ENCODE measurements at places on chromosomes 1 and 21.

DNA sequence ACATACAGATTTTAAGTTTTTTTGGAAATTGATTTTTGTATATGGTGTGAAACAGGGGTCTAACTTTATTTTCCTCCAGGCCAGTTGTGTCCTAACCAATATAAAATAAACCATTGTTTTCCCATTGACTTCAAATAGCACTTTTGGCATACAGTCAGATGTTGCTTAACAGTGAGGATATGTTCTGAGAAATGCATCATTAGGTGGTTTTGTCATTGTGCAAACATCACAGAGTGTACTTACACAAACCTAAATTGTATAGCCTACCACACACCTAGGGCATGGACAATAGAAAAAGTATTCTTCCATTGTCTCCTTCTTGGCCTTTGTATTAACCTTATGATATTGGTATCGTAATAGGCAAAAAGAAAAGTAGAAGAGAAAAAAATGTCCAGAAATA, 37.4 kb upstream of the DISP1 start:
- DNase-seq = no peak

- DNase-seq = peak; percentile 61
Observed at GRCh38 chr21:45869121-45870007, 112.2 kb upstream of the COL6A1 start.

DNA sequence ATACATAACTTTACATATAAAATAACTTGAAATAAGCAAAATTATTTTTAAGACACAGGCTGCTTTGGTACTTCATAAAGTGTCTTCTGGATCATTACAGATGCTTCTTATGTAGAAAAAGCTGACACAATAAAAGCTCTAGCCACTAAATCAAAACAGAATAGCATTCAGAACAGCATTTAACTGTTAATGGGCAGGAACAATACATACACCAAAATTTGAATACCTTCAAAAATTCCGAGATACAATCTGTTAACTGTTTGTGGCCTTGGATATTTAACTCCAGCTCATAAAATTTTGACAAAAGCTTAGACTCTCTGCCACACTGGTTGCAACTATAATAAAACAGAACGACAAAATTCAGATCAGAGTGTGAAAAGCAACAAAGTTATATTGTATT, 31.7 kb downstream of the USP48 start:
- no peak for DNase-seq

GRCh38 chr1:151199873-151200581, 1.7 kb downstream of the PIP5K1A start:
- peak; percentile 69 for DNase-seq

DNA sequence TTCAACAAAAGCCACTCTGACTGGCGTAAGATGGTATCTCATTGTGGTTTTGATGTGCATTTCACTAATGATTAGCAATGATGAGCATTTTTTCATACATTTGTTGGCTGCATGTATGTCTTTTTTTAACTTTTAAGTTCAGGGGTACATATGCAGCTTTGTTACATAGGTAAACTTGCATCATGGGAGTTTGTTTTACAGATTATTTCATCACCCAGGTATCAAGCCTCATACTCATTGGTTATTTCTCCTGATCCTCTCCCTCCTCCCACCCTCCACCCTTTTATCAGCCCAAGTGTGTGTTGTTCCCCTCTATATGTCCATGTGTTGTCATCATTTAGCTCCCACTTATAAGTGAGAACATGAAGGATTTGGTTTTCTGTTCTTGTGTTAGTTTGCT, 154.1 kb upstream of the POGK start:
- DNase-seq = no peak

DNA sequence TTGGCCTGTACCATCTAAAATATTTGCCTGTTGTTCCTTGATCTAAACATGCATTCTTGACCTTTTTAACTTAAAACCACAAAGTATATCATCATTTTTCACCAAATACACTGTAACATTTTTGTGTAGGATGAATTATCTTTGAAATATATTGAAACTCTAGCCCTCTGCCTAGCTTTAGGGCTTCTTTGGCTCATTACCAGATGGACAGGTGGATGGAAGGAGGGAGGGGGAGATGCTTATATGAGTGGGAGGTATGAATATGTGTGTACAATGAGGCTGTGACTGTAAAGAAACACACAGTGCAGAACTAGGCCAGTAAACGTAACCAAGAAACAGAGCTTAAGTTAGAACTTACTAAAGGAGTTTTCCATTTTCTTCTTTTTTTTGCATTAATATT, 118.5 kb downstream of the ESRRG start:
- no peak for DNase-seq

DNA sequence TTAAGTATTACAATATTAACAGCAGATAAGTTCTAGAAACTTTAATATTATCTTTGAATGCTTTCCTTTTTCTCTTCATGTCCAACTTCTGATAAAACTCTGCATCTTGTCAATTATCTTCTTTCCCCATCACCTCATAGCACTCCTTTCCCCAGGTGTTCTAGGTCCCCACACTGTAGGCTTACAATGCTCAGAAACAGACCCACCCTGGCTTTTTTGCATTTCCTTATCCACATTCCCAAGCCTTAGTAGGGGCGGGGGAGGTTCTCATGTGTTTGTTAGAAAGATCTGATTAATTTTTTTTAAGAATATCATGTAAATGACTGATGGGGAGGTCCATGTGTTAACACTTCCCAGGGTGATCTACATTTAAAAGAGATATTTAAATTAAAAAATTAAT, 63.9 kb downstream of the PLPPR4 start:
- DNase-seq = no peak

DNA sequence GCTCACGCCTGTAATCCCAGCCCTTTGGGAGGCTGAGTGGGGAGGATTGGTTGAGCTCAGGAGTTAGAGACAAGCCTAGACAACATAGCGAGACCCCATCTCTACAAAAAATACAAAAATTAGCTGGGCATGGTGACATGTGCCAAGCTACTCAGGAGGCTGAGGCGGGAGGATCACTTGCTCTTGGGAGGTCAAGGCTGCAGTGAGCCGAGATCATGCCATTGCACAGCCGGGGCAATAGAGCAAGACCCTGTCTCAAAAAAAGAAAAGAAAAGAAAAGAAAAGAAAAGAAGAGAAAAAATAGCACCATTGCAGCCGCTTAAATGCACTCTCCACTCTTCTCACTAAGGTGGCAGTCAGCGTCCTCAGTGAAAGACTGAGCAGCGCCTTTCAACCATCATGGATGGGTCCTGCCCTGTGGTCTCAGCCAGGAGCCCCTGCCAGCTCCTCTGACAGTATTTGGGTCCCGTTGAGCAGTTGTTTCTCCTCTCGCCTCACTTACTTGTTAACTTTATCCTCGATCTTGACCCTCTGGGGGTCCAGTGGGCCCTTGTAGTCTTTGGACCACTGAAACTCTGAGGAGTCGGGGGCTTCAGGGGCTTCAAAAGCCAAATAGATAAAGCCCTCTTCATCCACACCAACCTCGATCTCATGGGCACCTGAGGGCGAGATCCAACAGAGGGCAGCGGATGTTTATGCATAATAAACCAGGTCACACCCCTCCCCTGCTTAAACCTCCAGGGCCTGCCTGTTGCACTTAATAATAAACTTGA, 36.9 kb downstream of the MYOM3 start:
- DNase-seq = no peak

DNA sequence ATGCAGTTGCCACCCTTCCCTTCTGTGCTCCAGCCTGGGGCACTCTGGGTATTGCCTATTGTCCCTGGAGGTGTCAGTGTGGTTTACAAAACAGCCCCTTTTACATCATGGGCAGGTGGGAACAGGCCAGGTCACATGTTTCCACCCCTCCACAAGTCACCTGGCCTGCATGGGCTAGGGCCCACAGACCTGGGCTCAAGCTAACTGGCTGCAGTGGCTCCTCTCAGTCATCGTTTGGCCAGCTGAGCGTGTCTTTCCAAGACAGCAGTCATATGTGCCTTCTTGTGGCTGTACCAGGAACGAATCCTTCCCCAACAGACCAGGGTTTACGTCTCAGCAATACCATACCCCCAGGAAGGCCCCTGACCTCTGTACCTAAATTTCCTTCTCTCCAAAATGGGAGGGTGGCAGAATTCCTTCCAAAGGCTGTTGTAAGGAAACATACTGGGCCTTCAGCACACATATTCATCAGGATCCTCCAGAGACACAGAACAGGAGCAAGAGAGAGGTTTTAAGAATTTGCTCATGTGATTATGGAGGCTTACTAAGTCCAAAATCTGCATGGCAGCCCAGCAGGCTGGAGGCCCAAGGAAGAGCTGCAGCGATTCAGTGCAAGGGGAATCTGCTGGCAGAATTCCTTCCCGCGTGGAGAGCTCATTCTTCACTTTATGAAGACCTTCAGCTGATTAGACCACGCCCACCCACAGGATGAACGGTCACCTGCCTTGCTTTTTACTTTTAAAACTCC, 10.6 kb upstream of the TAS1R2 start:
- no peak for DNase-seq

- no peak for DNase-seq
Observed at GRCh38 chr1:107704911-107705310, 260.1 kb downstream of the VAV3 start.

DNA sequence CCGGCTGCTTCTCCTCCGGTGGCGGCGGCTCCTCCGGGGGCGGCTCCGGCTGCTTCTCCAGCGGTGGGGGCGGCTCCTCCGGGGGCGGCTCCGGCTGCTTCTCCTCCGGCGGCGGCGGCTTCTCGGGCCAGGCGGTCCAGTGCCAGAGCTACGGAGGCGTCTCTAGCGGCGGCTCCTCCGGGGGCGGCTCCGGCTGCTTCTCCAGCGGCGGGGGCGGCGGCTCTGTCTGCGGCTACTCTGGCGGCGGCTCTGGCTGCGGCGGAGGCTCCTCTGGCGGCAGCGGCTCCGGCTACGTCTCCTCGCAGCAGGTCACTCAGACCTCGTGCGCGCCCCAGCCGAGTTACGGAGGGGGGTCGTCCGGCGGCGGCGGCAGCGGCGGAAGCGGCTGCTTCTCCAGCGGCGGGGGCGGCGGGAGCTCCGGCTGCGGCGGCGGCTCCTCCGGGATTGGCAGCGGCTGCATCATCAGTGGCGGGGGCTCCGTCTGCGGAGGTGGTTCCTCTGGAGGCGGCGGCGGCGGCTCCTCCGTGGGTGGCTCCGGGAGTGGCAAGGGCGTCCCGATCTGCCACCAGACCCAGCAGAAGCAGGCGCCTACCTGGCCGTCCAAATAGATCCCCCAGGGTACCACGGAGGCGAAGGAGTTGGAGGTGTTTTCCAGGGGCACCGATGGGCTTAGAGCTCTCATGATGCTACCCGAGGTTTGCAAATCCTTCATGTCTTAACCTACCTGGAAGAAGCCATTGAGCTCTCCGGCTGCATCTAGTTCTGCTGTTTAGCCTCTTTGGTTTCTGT, 2.0 kb downstream of the LORICRIN start:
- no peak for DNase-seq

DNA sequence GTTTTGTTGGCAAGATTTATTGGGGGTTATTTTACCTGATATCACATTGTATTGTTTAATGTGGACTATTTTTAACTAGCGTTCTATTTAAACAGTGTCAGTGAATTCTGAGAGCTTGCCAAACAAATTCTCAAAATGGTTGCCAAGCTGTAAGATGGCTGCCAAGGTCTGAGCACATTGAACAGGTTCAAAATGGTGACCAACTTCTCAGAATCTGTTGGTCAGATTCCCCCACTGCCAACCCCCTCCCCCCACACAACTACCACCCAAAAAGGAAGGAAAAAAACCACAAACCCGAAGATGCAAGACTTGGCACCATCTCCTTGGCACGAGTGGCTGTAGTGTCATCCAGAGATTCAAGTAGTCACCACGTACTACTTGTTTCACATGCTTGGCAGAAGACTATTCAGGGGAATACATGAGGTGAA, 159.1 kb downstream of the NFIA start:
- no peak for DNase-seq

DNA sequence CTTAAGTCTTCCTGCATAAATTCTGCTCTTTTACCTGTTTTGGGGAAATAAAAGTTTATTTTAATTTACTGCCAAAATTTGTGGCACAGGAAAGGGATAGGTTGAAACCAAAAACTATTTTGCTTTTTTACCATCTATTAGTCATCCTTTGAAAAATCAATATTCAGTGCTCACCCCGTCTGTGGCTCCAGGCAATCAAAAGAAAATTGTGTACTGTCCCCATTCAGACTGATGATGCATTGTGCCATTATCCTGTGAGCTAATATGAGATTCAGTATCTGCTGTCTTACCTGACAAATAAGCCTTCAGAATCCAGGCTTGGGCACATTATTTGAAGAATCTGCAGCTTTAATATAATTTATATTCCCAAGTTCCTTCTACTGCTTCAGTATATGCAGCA, 650.7 kb downstream of the KIF26B start:
- DNase-seq = no peak

DNA sequence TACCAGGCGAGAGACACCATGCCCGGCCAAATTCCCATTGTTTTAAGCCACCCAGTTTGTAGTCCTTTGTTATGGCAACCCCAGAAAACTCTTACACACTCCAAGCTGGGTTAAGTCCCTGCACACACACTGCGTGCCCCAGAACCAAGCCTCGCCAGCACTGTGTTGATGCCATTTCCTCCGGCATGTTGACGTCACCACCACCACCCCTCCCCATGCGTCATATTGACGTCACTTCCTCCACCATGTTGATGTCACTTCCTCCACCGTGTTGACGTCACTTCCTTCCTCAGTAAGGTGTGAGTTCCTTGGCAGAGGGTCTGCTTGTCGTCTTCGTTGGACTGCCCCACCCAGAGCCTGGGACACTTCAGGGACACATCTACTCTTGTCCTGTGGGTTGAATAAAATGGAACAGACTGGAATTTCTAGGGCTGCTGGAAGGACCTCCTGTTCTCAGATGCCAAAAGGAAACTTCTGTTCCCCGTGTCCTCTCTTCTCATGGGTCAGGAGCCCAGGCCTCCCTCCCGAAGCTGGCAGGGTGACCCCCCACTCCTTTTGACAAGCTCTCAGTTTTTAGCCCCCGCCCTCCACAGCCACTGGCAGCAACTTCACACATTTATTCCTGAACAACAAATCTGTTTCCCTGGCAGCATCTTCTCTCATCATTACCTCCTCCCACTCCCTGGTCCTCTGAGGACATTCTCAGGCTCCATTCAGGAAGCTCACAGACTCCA, 643.3 kb downstream of the NPHP4 start:
- DNase-seq = no peak

DNA sequence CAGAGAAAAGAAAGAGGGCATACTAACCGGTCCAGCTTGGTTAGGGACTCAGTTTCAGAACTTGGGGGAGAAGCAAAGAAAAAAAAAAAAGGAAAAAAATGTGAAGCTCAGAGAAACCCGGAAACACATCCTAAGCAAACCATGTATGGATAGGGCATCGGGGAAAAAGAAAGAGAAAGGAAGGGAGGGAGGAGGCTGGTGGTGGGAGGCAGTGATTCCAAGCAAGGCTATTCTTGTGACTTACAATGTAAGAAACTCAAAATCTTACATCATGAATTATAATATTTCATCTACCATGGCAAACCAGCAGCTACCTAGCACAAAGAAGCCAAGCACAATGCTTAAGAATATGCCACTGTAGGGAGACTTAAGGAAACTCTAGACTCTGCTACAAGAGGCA, 60.3 kb downstream of the UBR4 start:
- no peak for DNase-seq

DNA sequence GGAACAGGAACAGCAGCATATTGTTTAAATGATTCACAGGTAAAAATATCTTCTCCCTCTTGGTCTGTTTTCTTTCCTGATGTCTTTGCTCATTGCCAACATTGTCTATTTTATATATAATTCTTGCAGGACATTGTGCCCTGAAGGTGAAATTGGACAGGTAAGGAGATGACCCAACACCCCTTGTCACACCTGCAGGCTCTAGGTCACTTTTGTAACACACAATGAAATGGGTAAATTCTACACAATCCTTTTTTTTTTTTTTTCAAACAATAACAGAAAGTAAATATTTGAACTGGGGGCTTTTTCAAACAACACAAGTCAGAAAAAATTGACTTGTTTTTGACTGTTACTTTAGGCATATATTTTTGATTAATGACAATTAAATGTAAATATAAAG, 62.9 kb upstream of the ERG start:
- no peak for DNase-seq

Data from hepatic stellate cell (primary cell).